ENCODE measurements at places on chromosomes 5 and 9. TPM values are rescaled to one million over a fixed set of nuclear protein-coding genes. Genes with fewer than 3 reads are reported as not detected.

P4HA2 gene
- 42.0 TPM for total RNA-seq

NTNG2 gene
- total RNA-seq: 3.1 TPM

SLC1A1 gene
- total RNA-seq: 1.0 TPM

PCDH12 gene
- total RNA-seq: not detected

GHR gene
- 0.06 TPM for total RNA-seq

HMHB1 gene
- not detected for total RNA-seq

SHOC1 gene
- not detected for total RNA-seq

EFNA5 gene
- 19.2 TPM for total RNA-seq

FOXE1 gene
- 2.5 TPM for total RNA-seq

C5orf15 gene
- total RNA-seq: 52.8 TPM

CXXC5 gene
- 19.3 TPM for total RNA-seq

TRIM7 gene
- 40.3 TPM for total RNA-seq

SLC36A2 gene
- not detected for total RNA-seq

OR1J2 gene
- total RNA-seq: not detected

GRM6 gene
- not detected for total RNA-seq

NEUROG1 gene
- not detected for total RNA-seq

MAPKAP1 gene
- 78.5 TPM for total RNA-seq

ARL14EPL gene
- total RNA-seq: 0.19 TPM

AIF1L gene
- total RNA-seq: 1.7 TPM

SUSD3 gene
- total RNA-seq: 0.65 TPM

CACNA1B gene
- 0.05 TPM for total RNA-seq

TIMD4 gene
- total RNA-seq: 1.6 TPM

C5orf52 gene
- not detected for total RNA-seq

IQGAP2 gene
- 1.8 TPM for total RNA-seq

DMGDH gene
- total RNA-seq: not detected

OGN gene
- total RNA-seq: not detected

SLIT3 gene
- 13.2 TPM for total RNA-seq

SPTLC1 gene
- total RNA-seq: 52.9 TPM

DMRT3 gene
- not detected for total RNA-seq

NR2F1-AS1 gene
- 4.0 TPM for total RNA-seq

SRA1 gene
- total RNA-seq: 43.6 TPM

GFI1B gene
- total RNA-seq: 0.17 TPM

WDR38 gene
- total RNA-seq: 0.12 TPM

CNTNAP3 gene
- total RNA-seq: 8.8 TPM

TMEM252 gene
- not detected for total RNA-seq

IFNK gene
- not detected for total RNA-seq
